ENCODE measurements at places on chromosomes 2 and 18.

DNA sequence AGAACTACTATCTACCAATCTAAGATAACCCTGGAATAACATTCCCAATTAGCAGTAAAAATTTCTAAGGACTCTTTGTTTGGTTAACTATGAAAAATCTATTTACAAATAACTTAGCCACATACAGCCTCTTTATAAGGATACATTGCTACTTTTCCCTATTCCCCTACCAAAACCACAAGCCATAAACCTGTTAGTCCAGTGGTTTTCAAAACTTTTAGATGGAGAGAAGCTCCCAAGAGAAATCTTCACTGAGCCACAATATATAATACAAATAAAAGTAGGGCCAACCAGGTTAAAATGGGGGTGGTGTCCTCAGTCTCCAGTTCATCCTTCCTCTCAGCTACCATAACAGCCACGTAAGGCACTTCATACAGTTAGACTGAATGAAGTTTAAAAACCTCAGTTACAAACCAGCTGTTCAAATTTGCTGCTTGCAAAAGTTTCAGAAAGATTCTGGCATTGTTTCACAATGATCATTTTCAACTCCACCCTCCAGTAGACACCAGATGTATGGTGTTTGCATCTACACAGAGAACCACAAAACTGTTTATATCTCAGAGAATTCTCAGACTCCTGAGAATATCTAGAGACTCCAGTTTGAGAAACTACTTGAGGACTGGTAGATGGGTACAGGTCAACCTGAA is 26.0 kb downstream of the SOS1 start:
- no peak for DNase-seq

GRCh38 chr18:8341481-8342230 is 267.6 kb upstream of the RAB12 start:
- DNase-seq: no peak

DNA sequence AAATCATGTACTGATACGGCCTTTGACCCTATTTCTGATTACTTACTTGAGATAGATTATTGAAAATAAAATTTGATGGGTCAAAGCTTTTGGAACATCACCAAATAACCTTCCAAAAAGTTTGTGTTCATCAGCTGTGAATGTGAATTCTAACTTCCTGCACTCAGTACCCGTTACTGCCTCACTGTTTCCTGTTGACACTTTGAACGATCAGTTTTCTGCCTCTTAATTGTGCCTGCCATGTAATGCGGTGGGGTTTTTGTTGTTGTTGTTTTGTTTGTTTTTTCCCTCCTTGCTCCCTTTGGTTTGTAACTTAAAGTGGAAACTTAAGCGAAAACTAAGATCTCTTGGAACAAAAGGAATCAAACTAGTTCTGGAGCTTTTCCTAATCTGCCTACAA is 18.9 kb downstream of the ATG16L1 start:
- no peak for DNase-seq

DNA sequence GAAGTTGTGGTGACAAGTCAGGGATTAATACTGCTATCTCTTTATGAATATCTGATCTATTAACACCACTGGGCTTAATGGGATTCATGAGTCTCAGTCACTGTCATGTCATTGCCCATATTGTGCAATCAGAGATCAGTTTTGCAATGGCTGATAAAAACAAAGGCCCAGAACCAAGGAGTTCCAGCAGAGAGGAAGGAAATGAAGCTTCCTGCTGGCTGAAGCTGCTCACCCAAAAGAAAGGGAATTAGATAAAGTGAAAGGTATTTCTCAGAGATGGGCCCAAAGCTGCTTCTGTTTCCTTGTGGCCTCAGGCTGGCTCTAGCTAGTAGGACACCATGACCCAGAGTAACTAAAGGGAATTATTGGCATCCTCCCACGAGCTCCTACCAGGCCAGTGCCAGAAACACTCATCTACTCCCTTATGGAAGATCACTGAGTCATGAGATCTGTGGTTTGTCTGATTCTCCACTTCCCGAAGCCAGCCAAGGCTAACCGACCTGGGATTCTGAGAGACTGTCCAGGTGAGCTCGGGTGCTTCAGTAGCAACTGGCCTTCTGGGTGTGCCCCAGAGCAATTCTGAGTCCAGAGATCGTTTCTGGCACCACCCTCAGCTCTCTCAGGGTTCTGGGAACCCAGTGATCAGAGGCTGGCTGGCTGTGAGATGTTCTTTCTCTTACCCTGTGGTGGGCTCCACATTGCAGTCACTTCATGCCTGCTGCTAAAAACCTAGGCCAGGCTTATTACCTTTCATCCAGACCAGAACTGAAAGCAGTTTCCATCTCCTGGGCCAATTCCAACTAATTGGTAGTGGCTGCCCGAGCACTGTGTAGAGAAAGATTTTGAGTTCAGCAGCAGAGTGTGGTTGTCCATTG is 129.5 kb upstream of the PELI1 start:
- no peak for DNase-seq

- DNase-seq: no peak
These were observed 74.7 kb downstream of the EIPR1 start for GRCh38 chr2:3302751-3303582.
